ENCODE measurements at places on chromosomes 13 and 19.

DNA sequence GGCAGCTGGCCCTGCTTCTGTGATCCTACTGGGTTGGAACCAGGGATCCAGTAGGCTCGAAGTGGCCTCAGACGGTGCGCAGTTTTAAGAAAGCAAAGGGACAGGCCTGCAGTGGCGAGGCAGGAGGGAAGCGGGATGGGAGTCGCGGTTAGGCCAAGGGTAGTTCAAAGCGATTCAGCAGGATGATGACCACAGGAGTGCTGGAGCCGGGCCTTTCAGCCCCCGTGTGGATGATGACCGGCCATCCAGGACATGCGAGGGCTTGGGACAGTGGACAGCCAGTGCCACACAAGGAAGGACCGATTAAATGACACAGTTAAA is 854 bp downstream of the RNASEH2B start:
- DNase-seq, result no peak

GRCh38 chr13:42078128-42078808 is 29.8 kb downstream of the DGKH start:
- no peak for DNase-seq

DNA sequence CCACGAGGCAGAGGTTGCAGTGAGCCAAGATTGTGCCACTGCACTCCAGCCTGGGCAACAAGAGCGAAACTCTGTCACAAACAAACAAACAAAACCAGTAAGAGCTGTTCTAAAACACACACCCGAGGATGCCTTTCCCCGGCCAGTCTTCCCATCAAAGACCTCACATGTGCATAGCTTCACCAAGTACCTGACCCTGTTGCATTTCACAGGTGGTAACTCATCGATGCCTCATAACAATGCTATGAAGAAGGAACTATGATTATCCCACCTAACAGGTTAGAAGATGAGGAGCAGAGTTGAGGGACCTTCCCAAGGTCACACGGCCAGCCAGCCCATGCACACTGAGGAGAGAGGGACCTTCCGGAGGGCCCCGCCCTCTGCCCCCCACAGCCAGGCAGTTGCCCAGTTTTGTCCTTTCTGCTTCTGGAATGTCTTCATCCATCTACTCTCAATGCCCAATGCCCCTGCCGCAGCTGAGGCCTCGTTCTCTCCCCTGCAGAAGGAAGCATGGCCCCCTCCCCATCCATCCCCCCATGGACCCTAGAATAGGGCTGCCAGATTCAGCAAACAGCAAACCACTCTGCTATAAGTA is 16.8 kb upstream of the LENG8 start:
- DNase-seq, result no peak

DNA sequence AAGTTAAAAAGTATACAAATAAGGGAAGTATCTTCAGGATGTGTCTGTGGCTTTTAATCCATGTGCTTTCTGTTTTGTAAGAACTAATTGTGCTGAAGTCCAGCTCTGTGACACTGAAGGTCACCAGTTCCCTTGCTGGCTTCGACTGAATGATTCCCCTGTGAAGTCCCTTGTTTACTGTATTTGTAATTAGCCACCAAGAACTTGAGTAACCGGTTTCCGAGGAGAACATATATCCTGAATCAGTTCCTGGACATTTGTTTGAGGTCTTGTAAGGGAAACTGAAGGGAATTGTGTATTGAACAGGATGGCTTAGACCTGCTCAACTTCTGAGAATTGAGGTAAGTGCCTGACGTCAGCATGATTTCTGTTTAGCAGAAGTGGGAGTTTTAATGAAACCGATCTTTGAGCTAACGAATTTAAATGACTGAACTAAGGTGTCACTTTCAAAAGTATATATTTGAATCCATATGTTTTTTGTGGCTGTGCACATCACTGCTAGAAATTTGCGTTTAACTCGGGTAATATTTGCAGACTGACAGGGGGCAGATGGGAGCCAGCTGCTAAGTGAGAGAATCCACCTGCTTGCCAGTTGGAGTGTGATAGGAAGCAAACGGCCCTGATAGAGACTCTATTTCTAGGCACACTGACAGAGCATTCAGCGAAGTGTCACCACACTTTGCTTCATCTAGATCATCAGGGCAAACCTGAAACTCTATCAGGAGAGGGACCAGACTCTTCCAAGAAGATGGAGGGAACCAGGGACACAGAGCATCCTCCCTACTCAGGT is 530.0 kb downstream of the RFC3 start:
- no peak for DNase-seq

GRCh38 chr19:33887891-33888290 is 91.2 kb downstream of the KCTD15 start:
- no peak for DNase-seq

GRCh38 chr13:111521030-111521429 is 200.6 kb downstream of the TEX29 start:
- no peak for DNase-seq

- DNase-seq, result no peak
Observed at GRCh38 chr19:18896421-18896841, 473 bp upstream of the CERS1 start.

- no peak for DNase-seq
Observed at GRCh38 chr19:8611391-8611876, 919 bp upstream of the ADAMTS10 start.

DNA sequence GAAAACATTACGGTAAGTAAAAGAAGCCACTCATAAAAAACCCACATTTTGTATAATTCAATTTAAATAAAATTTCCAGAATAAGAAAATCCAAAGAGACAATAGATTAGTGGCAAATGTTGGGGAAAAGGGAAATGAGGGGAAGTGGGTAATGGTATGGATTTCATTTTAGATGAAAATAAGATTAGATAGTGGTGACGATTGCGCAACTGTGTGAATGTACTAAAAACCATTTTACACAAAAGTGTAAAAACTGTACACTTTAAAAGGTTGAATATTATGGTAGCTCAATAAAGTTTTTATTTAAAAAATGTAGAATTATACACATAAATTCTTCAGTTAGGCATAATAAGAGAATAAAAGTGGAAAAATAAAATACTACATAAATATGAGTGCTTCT is 3.7 kb downstream of the MBD3L1 start:
- DNase-seq, result no peak

DNA sequence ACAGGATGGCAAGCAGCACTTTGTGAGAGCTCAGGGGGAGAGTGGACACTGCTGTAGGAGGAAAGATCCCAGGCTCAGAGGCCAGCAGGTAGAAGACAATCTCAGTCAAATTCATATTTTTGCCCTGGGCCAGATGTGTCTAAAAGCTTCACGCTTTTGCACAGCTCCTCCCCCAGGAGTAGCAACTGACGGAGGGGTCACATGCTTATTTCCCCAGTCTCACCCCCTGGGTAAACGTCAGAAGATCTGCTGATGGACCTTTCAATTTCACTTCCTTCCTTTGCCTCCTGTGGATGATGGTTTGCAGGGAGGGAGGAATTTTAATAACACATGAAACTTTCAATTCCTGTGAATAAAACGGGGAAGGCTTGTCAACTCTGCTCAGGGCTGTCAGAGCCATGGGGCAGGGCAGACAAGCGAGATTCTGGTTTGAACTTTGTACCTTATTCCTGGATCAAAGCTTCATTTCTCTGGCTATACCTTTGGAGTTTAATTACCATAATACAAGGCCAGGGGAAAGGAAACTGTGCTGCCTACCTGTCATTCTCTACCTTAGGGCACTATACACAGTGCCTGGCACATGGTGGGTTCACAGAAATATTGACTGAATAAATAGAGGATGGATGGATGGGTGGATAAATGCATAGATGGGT is 41.0 kb downstream of the POU4F1 start:
- DNase-seq, result no peak

- no peak for DNase-seq
Observed at GRCh38 chr19:28608292-28608691, 604.7 kb downstream of the UQCRFS1 start.

GRCh38 chr19:8023371-8023770 is 17.9 kb upstream of the ELAVL1 start:
- DNase-seq, result no peak

DNA sequence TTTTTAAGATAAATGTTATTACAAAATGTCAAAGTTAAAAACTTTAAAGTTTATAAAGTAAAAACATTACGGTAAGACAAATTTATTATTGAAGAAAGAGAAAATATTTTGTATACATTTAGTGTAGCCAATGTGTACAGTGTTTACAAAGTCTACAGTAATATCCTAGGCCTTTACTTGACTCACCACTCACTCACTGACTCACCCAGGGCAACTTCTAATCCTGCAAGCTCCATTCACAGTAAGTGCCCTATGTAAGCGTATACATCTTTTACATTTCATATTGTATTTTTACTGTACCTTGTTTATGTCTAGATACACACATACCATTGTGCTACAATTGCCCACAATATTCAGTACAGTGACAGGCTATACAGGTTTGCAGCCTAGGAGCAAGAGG is 448.2 kb downstream of the KCTD12 start:
- DNase-seq, result no peak

DNA sequence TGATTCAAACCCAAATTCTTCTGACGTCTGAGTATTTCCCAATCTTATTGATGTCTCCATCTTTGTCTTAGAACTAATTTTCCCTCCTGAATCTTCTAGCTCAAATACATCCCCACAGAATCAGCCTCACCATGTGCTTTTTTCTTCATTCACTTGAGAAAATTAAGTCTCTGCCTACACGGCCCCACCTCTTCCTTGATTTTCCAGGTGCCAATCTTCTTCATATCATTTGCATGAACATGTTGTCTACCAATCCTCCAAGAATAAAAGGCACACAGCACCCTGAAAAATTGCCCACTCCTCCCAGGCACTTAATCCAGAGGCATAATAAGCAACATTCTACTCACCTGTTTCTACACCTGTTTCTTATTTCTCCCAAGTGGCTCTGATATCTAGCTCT is 408.1 kb upstream of the NBEA start:
- no peak for DNase-seq

DNA sequence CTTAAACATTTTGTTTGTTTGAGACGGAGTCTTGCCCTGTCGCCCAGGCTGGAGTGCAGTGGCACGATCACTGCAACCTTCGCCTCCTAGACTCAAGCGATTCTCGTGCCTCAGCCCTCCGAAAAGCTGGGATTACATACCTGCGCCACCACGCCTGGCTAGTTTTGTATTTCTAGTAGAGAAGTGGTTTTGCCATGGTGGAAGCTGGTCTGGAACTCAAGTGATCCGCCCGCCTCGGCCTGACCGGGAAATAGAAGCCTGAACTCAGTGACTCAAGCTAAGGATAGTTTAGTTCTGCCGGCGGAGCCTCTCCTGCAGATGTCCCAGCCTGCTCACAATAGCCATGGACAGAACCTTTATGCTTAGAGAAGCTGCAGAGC is 53.0 kb upstream of the ZNF254 start:
- DNase-seq, result no peak

DNA sequence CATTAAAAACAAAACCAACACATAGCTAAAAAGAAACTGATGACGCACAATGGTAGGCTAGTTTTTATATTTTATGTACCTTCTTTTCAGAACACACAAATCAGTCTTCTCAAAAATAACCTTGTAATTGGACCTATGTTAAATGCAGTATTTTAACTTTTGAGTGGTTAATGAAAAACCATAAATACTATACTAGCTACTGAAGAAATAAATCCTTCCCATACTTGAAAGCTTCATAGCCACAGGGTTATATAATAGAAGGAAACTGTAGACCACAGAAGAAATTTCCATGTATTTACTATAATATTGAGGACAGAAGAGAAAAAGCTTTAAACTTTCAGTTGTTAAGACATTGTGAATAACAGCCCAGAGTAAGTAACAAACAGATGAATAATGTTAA is 1094.3 kb upstream of the SLC10A2 start:
- DNase-seq, result no peak

GRCh38 chr13:100124265-100124664 is 35.4 kb downstream of the PCCA start:
- DNase-seq, result no peak

DNA sequence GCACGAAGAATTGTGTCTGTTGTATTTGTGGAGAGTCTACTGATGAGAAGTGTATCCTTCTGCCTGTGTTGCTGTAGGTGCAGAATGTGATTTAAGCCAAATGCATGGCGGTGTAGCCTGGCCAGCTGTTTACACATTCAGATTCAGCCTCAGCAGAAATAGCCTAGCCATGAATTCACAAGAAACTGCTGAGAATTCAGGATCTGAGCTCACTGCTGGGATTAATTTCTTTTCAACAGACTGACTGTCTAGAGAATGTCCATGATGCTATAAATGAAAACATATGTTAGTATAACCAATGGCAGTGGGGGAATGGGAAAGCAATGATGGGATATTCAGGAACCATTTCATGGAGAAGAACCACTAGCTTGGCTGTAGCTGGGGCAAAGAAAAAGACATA is 77.4 kb upstream of the RNF113B start:
- DNase-seq, result no peak

- no peak for DNase-seq
Observed at GRCh38 chr13:105634059-105634458, 901.4 kb downstream of the EFNB2 start.

GRCh38 chr19:1884719-1885334 is 469 bp downstream of the ABHD17A start:
- no peak for DNase-seq

DNA sequence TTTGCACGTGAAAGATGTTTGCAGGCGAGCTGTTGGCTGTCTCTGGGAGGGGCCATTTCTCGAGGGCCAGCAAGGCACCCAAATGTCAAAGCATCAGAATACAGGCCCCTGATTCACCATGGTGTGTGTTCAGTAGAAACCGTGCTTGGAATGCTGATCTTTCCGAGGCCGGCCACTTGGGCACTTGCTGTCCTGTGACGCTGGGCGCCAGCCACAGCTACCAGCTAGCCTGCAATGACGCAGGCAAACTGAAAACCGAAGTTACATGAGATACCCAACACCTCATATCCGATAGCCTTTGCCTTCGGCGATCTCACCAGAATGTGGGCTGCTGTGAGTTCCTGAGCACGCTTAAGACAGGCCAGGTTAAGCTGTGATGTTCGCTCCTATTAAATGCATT is 12.0 kb downstream of the THOP1 start:
- DNase-seq, result no peak

DNA sequence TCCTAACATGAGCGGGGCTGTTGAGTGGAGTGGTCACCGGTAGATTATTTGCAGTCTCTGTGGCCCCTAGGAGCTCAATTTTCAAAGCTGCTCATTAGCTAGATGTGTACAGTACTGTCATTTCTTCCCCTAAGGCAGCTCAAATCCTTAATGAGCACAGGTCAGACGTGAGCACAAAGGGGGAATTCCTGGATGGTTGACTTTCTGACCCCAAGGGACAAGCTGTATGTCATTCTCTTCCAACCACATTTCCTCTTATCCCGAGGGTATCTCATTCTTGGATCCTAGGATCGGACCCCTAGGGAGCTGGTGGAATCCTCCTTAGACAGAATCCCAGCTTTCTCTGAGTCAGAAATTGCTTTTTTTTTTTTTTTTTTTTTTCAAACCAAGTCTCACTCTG is 5.7 kb upstream of the OR7G3 start:
- DNase-seq, result no peak

GRCh38 chr13:26133286-26133685 is 81.5 kb upstream of the SHISA2 start:
- no peak for DNase-seq

DNA sequence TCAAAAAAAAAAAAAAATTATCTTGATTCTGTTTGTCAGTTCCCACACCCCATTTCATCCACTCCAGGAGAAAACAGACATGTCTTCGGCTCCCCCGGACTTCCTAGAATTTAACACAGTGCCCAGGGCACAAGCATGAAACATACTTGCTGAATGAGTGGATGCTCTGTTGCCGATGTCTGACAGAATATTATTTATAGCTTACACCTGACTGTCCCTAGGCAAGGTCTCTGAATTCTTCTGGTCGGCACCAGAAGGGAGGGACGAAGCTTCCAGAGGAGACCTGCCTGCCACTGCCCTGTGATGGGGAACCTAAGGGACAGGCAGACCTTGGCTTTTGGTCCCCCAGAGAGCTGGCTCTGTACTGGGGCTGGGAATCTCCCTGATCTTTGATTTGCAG is 43.9 kb upstream of the PEG3 start:
- no peak for DNase-seq

All from CD4-positive, alpha-beta T cell treated with Interferon alpha-2 for 1 hour (primary cell).